ENCODE measurements at places on chromosomes 11 and 22. TPM values are rescaled to one million over a fixed set of nuclear protein-coding genes. Genes with fewer than 3 reads are reported as not detected.

The BLID gene
- polyA plus RNA-seq: not detected

The DMC1 gene
- 4.2 TPM for polyA plus RNA-seq

The NDUFV1 gene
- 155 TPM for polyA plus RNA-seq

DNA sequence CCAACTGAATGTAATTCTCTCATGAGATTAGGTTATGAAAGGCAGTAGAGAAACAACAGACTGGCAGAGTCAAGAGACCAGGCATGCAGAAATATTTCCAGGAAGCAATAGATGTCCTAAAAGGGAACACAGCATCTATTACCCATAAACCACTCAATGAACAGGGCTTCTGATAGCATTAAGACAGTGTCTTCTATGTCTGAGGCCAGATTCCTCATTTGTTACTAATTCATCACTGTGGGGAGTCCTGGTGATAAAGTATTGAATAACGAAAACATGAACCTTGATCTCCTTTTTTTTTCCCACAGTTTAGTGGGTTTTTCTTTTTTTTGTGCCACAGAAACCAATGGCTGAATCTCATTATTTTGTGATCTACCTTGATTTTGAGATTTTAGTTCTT, 339.0 kb downstream of the METTL15 start:
- DNase-seq: no peak

GRCh38 chr11:67085617-67086016, 29.0 kb downstream of the RHOD start:
- no peak for DNase-seq

- peak; percentile 63 for DNase-seq
These were observed 28.5 kb downstream of the RSPH14 start for GRCh38 chr22:23113067-23113846.

DNA sequence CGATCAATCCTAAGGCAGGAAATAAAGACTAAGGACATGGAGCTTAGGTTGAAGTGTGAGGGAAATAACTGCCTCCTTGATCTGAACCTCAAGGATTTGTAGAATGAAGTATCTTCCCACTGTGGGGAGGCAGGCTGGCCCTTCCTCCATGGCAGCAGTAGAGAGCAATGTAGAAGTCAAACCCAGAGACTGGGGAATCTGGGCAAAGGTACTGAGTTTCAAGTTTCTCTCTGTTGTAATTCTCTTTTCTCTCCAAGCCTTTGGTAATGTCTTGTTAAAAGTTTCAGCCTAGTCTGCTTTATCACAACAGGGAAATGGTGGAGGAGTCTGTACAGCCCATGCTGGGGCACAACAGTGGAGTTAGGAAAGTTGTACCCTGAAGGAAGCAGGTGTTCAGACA, 49.5 kb downstream of the ADM start:
- DNase-seq: no peak

DNA sequence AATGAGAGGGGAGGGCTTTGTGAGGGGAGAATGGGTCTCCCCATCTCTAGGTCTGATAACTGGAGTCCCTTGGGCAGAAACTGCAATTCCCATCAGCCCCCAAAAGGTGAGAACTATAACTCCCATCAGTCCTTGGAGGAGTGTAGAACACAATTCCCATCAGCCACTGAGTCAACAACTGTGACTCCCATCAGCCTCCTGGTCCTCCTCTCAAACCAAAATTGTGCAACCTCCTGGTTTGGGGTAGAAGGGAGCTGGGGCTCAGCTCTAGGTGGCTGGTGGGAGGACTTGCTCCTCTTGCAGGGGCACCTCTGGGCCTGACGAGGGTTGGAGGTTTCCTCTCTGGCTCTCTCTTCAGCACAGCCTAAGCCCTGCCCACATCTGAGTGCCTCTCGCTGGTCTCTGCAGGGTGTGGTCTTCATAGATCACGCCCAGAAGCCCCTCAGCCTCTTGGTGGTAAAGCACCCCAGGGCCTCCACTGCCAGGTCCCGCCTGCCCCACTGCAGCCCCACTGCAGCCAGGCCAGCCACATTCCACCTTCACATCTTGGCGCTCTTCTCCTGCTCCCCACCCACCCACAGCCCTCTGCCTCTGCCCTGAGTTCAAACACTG, 18.5 kb downstream of the SLC22A12 start:
- DNase-seq: no peak

DNA sequence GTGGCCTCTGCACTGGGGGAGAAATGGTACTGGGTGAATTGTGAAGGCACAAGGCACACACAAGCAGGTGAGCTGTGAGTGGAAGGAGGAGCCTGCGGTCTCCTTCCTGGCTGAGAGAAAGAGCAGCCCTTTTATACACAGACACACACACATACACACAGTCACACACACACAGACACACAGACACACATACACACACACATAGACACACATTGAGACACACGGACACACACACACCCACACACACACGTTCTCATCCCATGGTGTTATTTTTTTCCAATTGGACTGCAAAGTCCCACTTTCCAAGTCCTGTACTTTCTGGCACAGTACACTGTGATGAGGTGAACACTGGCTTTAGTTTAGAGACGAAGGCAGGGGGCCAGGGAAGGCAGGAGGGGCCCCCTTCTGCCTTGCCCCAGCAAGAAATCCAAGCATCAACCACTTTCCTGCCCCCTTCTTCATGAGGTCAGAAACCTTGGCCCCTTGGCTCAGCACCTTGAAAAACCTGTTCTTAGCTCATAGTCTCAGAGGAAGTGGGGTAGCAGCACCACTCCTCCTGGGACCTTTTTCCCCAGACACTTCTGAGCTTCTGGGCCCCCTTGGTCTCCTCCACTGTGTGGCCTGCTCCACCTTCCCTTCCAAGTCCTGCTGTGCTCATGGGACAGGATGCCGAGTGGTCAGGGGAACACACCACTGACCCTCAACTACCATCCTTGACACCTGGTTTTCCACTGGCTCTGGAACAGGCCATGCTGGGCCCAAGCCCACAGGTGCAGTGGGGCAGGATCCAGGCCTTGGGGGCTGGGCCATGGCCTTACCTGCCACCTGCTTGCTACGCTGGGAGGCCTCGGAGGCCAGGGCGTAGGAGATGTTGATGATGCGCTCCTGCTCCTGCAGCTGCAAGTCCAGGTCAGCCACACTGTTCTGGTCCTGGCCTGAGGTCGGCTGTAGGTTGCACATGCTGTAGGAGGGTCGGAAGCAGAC, 43.8 kb downstream of the C11orf58 start:
- peak; percentile 75 for DNase-seq

All from left lung (tissue), 14 donors.